ENCODE measurements at places on chromosomes 7 and 10.
A peak's percentile ranks its signal among the peaks of the same experiment; 100 is the strongest.

GRCh38 chr7:33487998-33488682, 358.8 kb downstream of the BBS9 start:
- DNase-seq, result no peak

DNA sequence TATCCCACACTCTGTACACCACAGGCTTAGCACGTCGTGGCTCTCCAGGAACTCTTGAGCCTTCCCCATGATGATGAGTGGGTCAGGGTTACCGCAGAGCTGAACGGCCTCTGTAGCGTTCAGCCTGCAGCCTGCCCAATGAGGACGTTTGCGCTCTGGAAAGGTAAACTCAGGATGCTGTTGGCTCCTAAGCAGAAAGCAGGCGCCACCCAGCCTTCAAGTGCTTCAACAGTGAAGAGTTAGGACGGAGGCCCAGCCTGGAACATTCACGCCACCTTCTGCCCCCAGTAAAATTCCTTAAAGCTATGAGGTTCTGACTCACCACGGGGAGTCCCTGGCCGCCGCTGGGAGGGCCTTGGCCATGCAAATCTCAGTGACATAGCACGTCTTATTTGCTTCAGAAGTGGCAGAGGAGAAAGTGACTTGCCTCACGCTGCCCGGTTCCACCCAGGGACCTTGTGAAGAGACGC, 161.5 kb upstream of the SH2B2 start:
- DNase-seq, result no peak

- no peak for DNase-seq
Measured at GRCh38 chr10:52855546-52856325, 83.2 kb upstream of the MBL2 start.

DNA sequence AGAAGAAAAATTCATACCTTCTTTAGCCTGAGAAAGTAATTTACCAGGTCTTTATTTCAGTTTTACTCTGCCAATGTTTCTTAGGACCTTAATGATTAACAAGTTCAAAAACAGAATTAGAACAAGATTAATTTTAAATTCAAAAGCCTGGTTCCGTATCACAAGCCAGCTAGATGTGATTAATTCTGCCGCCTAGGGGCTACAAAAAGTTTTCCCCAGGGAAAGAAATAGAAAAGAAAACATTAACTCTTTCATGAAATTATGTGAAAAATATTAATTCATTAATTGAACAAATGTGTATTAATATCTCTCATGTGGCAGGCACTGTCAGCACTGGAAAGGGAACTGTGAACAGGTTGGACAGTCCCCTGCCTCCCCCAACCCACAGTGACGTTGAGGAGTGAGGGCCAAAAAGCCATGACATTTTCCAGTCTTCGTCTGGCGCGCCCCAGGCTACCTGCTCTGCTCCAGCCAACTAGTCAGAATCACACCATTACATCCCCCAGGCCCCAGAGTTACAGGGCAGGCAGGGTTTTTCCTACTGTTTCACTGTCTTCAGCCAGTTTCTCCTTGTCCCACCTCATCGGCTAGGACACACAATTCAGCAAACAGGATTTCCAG, 20.1 kb downstream of the TMEM176A start:
- DNase-seq, result no peak

DNA sequence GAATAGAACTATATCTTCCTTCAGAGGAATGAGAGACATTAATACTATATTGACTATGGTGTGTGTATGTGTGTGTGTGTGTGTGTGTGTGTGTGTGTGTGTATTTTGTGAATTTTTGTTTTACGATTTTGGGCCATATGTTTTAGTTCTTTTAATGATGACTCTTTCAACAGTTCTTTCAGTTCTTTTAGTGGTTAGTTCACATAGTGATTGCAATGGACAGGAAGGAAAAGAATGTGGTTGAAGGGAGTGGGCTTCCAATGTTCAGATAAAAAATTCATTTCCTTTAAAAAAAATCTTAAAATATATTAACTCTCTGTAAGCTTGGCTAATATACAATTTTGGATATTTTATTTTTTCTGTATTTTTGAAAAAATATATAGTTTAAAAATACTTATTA, 315.7 kb upstream of the DGKB start:
- DNase-seq, result no peak

- DNase-seq, result no peak
Measured at GRCh38 chr7:117937753-117938483, 64.7 kb upstream of the CTTNBP2 start.

DNA sequence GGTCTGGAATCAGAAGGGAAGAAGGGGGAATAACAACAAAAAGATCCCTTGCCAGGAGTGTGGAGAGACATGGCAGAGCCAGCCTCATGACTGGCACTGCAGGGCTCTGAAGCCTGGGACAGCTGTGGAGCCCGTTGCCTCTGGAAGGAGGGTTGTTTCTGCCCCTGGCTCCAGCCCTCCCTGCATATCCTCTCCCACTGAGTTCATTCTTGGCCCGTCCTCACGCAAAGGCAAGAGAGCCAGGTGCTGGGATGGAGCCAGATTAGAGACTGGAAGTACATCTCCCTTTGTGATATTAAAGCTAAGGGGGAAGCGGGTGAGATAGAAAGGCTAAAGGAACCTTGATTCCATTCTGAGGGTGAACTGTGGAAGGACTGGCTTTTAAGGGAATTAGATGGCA, 141.5 kb upstream of the NPVF start:
- DNase-seq, result no peak

DNA sequence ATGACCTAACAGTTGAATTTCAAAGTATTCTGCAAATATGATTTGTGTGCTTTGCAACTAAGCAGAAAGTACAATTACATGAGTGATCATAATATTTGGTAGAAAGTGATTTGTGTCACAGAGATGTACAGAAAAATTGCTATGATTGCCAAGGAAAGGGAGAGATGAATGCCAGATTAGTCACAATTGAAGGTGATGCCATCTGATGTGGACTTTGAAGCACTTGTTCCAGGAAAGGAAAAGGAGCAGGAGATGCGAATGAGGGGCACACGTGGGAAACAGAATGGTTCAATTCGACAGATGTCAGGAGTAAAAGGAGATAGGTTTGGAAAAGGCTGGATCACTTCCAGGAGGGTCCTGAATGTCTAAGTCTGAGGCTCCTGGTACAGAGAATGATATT, 153.1 kb upstream of the LAMB4 start:
- no peak for DNase-seq

- DNase-seq, result no peak
Measured at GRCh38 chr10:102837230-102837721, at the start of gene CYP17A1. CYP17A1 (minus strand) TSS chr10:102837413; CDS start chr10:102837361, 52 bp downstream.

- no peak for DNase-seq
Measured at GRCh38 chr10:46314071-46314470, 27.3 kb downstream of the ANTXRL start.

DNA sequence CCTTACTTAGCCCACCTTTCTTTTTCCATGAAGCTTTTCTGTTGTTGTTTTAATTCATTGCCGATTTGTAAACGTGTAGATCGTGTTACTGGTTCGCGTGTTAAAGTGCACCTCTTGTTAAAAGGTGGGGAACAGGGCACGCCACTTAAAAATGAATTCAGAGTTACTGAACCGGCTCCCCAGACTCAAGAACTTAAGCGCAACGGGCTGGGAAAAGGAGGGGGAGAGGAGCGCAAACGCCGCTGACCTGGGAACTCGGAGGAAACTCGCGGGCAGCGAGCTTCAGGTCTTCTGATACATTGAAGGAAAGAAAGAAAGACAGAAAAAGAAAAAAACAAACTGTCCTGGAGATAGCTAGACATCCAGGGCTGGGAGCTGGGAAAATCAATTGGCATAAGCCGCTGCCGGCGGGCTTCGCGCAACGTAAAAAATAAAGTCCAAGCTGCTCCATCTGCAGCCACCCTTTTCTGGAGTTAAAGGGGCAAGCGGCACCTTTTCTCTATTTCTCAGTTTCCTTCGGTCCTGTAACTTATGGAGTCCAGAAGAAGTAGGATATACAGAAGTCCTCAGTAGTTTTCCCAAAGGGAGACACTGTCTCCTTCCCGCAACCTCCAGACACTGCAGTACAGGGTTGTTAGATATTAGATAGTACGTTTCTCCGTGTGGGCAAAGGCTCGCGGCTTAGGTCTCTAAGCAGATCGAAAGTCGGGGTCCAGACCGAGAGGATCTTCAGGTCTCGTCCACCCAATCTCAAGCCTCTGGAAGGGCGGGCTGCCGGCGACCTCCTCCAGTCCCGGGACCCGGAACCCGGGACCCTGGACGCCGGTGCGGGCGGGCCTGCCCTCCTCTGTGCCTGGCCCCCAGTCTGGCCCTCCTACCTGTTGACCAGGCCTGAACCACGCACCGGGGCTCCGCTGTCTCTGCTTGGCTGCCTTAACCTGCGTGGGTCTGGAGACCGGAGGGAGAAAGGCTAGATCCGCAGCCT, 1.8 kb upstream of the DLX6 start:
- DNase-seq, result no peak

DNA sequence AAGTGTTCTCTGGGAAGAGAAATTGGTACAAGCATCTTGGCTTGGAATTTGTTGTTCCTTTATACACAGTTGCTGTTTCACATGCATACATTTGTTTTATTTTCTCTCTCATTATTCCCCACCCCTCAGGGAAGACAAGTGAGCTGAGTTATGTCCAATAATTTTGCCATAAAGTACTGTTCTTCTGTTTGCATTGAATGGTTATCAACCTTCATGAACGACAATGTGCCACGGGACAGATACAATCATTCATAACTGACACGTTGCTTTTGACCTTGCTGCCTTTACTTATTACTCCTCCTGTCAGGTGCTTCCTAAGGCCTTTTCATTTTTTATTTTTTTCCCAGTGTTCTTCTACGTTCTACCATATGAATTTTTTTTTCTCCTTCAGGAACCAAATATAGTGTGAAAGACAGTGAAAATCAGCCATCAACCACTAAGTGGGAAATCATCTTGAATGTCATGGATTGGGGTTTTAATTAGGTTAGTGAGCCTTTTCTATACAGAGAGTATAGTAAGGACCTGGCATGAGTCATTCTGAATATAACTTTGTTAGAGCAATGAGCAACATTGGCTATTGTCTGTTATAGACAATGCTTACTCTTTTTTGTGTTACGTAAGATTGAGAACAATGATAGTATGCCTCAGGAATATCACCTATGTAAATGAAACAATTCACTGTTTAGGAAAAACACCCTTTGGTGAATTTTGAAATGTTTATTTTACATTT, 383.2 kb downstream of the MALRD1 start:
- no peak for DNase-seq

DNA sequence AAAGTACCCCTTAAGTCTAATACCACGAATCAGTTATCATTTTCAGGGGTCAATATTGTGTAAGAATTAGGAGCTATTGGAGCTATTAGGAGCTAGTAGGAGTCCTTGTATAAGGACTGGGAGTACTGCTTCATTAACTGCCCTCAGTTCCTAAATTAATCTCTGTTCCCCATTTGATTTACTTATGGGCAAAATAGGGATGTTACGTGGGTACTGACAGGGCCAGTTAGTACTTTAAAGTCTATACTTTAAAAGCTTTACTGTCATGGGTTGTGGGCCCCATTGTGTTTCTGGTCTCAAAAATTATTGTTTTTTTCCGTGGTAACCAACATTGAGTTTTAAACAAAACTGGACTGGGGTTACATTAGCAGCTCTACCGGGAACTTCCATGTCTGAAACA, 60.3 kb downstream of the PRKAR2B start:
- DNase-seq, result no peak

DNA sequence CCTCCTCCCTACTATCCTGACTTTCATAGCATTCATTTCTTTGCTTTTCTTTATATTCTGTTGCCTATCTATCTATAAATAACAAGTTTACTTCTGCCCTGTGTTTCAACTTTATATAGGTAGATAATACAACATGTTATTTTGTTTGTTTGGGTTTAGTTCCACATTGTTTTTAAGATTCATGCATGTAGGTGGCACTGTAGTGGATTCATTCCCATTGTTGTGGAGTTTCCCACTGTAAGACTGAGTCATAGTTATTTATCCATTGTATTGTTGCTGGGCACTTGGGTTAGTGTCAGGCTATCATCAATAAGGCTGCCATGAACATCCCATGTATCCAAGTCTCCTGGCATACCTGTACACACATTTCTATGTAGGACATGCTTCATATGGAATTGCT, 127.7 kb downstream of the ARHGAP22 start:
- DNase-seq, result no peak

DNA sequence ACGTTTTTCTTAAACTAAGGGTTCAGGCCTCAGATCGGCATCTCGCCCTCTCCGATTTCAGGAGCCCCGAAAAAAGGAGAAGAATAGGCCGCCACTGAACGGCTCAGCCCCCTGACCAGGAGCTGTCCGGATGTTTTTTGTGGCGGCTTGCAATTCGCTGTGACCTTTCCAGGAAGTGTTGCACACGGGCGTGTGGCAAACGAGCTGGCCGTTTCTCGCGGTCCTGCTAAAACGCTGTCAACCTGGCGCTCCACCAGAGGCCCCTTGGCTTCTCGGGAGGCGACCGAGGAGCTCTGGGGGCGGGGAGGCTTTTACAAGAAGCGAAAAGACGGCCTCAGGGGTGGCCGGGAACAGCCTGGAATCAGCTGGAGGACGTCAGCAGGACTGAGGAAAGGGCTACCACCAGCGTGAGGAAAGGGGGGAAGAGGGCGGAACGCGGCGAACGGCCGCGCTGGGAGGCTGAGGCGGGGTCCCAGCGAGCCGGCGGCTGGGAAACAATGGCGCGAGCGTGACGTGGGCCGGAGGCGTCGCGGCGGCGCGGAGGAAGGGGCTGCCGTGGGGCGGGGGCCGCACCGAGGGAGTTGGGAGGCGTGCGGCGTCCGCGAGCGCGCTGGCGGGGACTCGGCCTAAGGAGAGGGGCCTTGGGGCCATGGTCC, 493 bp downstream of the NT5C2 start:
- peak; percentile 43 for DNase-seq

- DNase-seq, result no peak
Measured at GRCh38 chr7:16235147-16236114, 185.9 kb downstream of the CRPPA start.
